ENCODE measurements at places on chromosomes 13 and 19.

DNA sequence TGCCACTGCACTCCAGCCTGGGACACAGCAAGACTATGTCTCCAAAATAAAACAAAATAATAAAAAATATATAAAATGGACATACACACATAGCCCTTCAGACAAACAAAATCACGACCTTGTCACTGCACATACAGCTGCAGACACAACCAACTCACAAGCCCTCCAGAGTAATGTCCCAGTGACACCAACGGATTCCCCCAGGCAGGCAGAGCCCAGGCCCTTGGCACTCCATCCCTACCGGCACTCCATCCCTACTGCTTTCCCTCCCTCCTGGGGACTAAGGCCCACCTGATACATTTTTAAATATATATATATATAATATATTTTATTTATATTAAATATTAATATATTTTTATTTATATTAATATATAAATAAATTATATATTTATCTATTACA is 18.5 kb downstream of the ZNF101 start:
- no peak for DNase-seq

GRCh38 chr19:50328873-50329145 is 368 bp downstream of the KCNC3 start:
- DNase-seq = no peak

DNA sequence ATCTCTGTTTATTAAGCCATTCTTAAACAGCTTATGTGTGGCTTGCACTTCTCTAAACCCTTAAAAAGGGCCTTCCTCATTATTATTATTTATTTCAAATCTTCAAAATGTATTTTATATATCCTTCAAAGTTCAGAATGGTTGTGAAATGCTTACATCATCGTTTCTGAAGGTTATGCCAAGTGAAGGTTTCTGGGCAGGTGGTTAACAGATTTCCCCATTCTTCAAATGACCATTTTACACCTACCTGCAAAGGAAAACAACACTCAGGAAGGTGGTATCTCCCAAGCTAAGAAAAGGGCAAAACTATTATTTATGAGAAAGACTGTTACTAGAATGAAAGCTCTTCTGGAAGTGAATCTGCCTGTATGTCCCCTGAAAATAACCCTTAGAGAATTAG is 191.6 kb downstream of the SHISA2 start:
- no peak for DNase-seq

GRCh38 chr13:71617265-71617664 is 249.7 kb downstream of the DACH1 start:
- no peak for DNase-seq

DNA sequence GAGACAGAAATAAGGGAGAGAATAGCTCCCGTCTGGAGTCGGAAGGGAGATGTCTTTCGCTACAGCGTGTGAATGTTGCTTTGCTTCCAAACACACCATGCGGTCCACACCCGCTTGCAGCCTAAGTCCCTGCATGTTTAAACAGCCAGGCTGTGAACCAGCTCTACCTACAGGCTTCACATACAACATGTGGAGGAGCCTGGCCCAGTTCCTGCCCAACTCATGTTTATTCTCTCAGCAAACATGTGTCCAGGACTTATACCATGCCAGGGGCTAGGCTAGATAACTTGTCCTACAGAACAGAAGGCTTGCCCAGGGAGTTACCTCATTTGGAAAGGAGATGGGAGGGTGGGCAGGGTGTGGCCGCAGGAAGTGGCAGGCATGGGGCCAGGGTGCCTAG is 181.5 kb downstream of the FOXO1 start:
- DNase-seq = no peak

DNA sequence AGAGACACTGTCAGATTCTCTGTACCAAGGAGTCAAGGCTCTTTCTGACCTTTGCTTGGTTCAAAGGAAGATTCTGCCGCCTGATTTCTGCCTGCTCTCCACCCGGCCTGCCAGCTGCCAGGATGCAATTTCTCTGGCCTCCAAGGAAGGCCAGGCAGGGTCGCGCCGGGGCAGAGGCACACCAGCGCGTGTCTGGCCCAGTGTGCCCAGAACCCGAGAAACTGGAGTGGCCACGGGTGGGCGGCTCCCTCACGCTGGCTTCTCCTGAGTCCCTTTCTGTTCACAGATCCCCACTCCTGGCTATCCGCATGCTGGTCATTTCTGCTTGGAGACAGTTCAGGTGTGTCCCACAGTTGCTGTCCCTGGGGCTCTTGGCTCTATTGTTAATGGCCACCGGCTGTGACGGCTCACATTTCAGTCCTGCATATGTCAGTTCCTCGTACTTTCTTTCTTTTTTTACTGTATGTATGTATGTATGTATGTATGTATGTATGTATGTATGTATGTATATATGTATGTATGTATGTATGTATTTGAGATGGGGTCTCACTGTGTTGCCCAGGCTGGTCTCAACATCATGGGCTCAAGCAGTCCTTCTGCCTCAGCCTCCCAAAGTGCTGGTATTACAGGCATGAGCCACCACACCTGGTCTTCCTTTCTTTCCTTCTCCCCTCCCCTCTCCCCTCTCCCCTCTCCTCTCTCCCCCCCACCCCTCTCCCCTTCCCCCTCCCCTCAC is 16.9 kb downstream of the TMPRSS9 start:
- no peak for DNase-seq

- DNase-seq = no peak
Measured at GRCh38 chr19:10399878-10400277, 3.5 kb downstream of the CDC37 start.

GRCh38 chr13:79749566-79749965 is 268.6 kb downstream of the NDFIP2 start:
- no peak for DNase-seq

Measured in GDM1 (cell line).